ENCODE measurements at places on chromosomes 7 and 10.

DNA sequence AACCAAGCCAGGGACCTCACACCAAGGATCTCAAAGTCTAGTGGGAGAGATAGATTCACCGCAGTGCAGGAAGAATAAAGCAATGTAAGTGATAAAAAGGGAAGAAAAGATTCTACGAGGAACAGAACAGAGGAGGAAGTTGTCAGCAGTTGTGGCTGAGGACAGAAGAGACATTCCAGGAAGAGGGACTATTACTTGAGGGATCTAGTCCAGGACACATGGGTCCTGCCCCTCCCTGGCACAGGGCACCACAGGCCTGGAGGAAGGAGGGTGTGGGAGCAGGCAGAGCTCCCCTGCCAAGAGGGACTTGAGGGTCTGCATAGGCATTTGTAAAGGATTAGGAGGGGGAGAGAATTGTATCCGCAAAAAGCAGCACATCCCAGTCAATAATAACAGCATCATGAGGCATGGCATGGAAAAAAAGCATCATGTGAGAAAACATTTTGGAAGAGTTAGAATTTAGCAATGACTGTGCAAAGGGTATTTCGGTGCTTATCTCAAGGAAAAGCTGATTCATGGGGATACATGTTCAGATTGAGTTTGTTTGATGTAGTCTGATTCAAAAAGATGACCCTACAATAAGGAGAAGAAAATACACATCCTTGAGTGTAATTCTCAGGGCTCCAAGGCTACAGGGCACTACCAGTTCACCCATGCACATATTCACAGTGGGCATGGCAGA is 12.7 kb downstream of the C10orf71 start:
- no peak overlapping the region for H3K4me3 ChIP-seq
- peaks cover 2% of the 10 kb centered on the region for H3K27me3 ChIP-seq
- H3K27ac ChIP-seq = no peak overlapping the region
- H3K4me1 ChIP-seq = peaks cover 29% of the 10 kb centered on the region
- H3K36me3 ChIP-seq = no peaks in the 10 kb centered on the region

GRCh38 chr10:88168171-88169036 is 305.0 kb downstream of the PTEN start:
- no peaks in the 10 kb centered on the region for H3K27me3 ChIP-seq
- DNase-seq = no peak
- H3K27ac ChIP-seq = no peak overlapping the region
- peaks cover 41% of the 10 kb centered on the region for H3K4me1 ChIP-seq

GRCh38 chr7:39507866-39508551 is 58.2 kb upstream of the YAE1 start:
- no peak overlapping the region for H3K27ac ChIP-seq
- no peak for DNase-seq
- H3K4me3 ChIP-seq = no peak overlapping the region
- H3K36me3 ChIP-seq = no peaks in the 10 kb centered on the region

DNA sequence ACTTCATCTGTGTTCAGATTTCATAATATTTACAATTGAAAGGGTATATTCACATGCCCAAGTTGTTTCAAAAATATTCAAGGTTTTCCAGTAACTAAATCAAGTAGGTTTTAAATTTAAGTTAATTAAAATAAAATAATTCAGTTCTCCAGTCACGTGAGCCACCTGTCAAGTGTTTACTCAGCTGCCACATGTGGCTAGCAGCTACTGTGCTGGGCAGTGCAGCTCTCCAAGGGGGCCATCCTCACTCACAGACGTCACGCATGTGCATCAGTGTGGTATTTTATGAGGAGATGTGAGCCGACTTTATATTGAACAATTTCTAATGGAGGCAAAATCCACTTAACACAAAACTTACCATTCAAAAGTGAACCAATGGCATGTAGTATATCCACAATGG is 69.7 kb upstream of the CAMK2B start:
- no peak overlapping the region for H3K4me3 ChIP-seq
- H3K27ac ChIP-seq = no peak overlapping the region
- peaks cover 14% of the 10 kb centered on the region for H3K36me3 ChIP-seq
- H3K27me3 ChIP-seq = no peaks in the 10 kb centered on the region
- H3K4me1 ChIP-seq = no peaks in the 10 kb centered on the region

- no peaks in the 10 kb centered on the region for H3K4me1 ChIP-seq
- no peak overlapping the region for H3K4me3 ChIP-seq
- H3K27ac ChIP-seq = no peak overlapping the region
Measured at GRCh38 chr10:20147684-20148083, 331.5 kb downstream of the PLXDC2 start.

DNA sequence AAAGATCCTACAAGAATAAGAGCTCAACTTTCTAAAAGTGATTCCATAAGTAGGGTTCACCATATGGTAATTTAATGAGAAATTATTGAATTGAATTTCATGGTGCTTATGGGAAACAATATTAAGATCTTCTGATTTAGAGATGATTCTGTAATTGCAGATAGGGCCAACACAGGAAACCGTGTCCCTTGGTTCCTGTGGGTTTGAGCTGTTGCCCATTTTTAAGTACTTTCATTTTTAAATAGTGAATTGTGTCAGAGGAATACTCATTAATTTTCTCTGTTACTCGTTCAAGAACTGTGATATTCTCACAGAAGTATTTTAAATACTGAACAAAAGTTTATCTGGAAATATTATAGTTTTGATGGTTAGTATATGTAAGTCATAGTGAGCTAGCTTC is 129.2 kb downstream of the SRI start:
- no peaks in the 10 kb centered on the region for H3K27me3 ChIP-seq
- H3K4me1 ChIP-seq = peaks cover 21% of the 10 kb centered on the region
- no peak for DNase-seq
- H3K36me3 ChIP-seq = no peaks in the 10 kb centered on the region

GRCh38 chr10:59891936-59892335 is 14.4 kb downstream of the CCDC6 start:
- H3K4me1 ChIP-seq = peaks cover 73% of the 10 kb centered on the region
- peaks cover 30% of the 10 kb centered on the region for H3K36me3 ChIP-seq
- H3K27me3 ChIP-seq = no peaks in the 10 kb centered on the region
- no peak overlapping the region for H3K27ac ChIP-seq
- no peak overlapping the region for H3K4me3 ChIP-seq

- no peak overlapping the region for H3K27ac ChIP-seq
- no peak overlapping the region for H3K4me3 ChIP-seq
- H3K36me3 ChIP-seq = no peaks in the 10 kb centered on the region
Measured at GRCh38 chr10:43354330-43354635, 17.2 kb upstream of the FXYD4 start.

DNA sequence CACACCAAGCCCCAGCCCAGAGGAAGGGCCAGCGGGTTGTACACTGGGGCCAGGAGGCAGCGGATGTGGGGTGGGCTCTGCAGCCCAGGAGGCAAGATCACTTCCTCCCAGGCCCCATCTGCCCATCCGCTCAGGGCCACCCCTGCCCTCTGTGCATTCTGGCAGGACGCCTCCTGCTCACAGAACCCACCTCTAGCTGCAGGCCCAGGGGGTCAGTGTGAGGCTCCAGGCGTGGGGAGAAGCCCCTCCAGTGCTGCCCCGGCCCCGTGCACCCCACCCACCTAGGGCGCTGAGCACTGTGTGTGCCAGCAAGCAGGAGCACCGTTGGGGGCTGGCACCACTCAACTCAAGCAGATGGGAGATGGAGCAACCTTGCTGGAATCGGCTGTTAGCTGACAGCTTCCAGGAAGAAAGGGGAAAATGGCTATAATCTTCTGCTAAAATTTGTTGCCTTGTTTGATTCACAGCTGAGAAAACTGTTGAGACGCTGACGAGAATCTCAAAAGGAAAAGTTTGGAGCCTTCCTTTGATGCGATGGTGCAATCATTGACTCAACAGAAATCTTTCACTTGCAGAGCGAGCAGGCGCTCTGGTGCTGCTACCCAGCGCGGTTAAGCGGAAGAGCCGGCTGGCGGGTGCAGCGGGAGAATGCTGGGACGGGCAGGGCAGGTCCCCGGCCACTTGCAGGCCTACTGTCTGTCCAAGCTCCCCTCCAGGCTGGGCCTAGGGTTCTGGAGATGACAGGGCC is 276.1 kb downstream of the ELFN1 start:
- H3K27me3 ChIP-seq = no peaks in the 10 kb centered on the region
- H3K4me3 ChIP-seq = no peak overlapping the region
- H3K27ac ChIP-seq = no peak overlapping the region

GRCh38 chr7:153509768-153510167 is 542.4 kb upstream of the DPP6 start:
- no peak overlapping the region for H3K4me3 ChIP-seq
- H3K4me1 ChIP-seq = no peaks in the 10 kb centered on the region
- H3K36me3 ChIP-seq = no peaks in the 10 kb centered on the region
- no peak for DNase-seq
- no peak overlapping the region for H3K27ac ChIP-seq
- no peaks in the 10 kb centered on the region for H3K27me3 ChIP-seq

- H3K36me3 ChIP-seq = no peaks in the 10 kb centered on the region
- no peak overlapping the region for H3K27ac ChIP-seq
- DNase-seq = no peak
- H3K27me3 ChIP-seq = no peaks in the 10 kb centered on the region
- H3K4me3 ChIP-seq = no peak overlapping the region
Measured at GRCh38 chr10:52956861-52957260, 184.3 kb upstream of the MBL2 start.

DNA sequence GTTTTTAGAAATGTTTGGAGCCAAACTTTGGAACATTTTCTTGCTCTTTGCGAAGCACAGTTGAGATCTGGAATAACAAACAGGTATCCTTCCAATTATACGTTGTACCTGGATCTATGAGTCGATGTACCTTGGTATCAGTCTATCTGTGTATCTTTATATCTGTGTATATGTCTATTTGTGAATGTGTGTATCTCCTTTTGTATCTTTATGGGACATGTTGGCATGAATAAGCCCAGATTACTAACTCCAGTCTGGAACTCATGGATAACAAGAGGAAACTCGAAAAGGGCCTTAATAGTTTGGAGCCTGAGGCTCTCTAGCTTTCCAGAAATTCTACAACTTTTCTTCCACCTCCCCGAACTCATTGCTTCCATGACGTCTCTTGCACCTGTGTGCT is 490.0 kb downstream of the GATA3 start:
- peaks cover 5% of the 10 kb centered on the region for H3K27me3 ChIP-seq
- H3K27ac ChIP-seq = no peak overlapping the region
- no peak for DNase-seq
- no peaks in the 10 kb centered on the region for H3K36me3 ChIP-seq

DNA sequence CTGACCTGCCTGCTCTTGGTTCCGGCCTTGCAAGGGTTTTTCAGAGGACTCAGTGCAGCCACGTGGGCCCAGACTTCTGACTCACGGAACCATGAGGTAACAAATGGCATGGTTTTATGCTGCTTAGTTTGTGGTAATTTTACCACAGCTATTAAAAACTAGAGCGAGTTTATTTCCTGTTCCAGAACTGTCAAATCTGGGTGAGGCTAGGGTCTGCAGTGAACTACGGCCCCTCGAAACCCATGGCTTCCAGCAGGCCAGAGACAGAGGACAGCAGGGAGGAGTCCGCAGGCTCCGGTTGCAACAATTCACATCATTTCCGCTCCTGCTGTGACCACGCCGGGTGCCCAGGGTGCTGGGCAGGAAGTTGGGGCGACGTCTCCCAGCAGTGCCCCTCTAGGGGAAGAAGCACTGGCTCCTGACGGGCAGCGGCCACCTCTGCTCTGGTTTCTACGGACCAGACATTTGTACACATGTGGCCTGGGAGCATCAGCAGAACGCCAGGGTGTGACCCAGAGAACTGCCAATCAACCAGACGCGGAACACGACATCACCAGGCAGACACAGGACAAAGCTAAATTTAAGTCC is 74.8 kb downstream of the ADARB2 start:
- DNase-seq = no peak
- no peak overlapping the region for H3K27ac ChIP-seq
- H3K36me3 ChIP-seq = no peaks in the 10 kb centered on the region
- H3K27me3 ChIP-seq = peaks cover 15% of the 10 kb centered on the region
- H3K4me3 ChIP-seq = no peak overlapping the region

DNA sequence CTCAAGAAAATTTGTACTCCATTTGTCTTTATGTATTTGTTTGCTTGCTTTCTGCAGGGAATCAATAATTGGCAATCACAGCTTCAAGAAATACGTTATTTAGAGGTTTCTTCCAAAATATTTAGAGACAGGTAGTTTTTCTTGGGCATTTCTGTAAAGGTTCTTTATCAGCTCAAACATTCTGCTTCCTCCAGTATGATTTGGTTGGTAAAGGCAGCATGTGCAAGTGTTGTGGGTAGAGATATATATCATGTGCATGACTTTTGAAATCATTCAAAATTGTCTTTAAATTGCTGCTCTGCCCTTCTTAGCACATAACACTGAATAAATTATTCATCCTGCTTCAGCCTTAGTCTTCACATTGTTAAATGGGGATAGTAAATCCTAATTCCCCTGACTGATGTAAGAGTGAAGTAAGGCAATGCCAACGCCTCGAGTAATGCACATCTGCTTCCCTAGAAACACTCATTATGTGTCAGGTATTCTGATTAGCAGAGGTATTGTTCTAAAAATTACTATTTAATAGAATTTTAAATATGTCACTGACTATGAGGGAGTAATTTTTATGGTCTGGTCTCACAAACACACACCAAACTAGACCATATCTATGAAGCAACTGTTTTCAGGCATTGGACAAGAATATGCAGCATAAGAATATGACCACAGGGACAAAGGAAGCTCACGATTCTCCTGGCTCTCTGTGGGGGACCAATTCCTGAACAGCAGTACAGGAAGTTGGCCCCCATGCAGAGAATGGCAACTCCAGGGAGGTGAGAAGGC is 77.3 kb upstream of the AKR1E2 start:
- H3K27me3 ChIP-seq = peaks cover 38% of the 10 kb centered on the region
- no peak for DNase-seq
- H3K4me3 ChIP-seq = no peak overlapping the region
- no peaks in the 10 kb centered on the region for H3K36me3 ChIP-seq
- no peaks in the 10 kb centered on the region for H3K4me1 ChIP-seq

- peaks cover 37% of the 10 kb centered on the region for H3K36me3 ChIP-seq
- H3K4me3 ChIP-seq = peak overlapping the region; percentile 96
- H3K4me1 ChIP-seq = peaks cover 50% of the 10 kb centered on the region
- DNase-seq = no peak
- H3K27ac ChIP-seq = peak overlapping the region; percentile 90
Measured at GRCh38 chr7:73682745-73683055, 553 bp downstream of the DNAJC30 start.

- no peak overlapping the region for H3K4me3 ChIP-seq
- no peaks in the 10 kb centered on the region for H3K36me3 ChIP-seq
- H3K27ac ChIP-seq = no peak overlapping the region
- no peak for DNase-seq
- H3K4me1 ChIP-seq = peaks cover 19% of the 10 kb centered on the region
Measured at GRCh38 chr7:107641676-107642075, 19.0 kb upstream of the SLC26A4 start.

DNA sequence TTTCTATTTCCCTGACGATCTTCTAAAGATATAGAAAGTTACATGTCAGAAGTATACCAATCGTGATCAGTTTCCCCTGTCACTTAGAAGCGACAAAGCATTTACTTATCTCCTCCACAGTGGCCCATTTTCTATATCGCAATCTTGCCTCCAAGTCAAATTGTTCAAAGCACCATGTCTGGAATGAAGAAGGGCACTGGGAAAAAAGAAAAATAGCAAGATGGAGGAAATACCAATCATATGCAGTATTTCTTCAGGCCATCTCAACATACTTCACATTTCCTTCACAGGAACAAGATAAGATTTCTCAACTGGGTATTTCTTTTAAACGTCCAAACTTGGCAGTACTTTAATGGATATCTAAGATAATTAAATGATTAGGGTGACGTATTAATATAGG is 63.3 kb upstream of the IL6 start:
- peak overlapping the region; percentile 56 for H3K4me3 ChIP-seq
- peaks cover 15% of the 10 kb centered on the region for H3K27me3 ChIP-seq
- H3K4me1 ChIP-seq = peaks cover 58% of the 10 kb centered on the region
- H3K36me3 ChIP-seq = no peaks in the 10 kb centered on the region
- no peak for DNase-seq
- H3K27ac ChIP-seq = peak overlapping the region; percentile 78

GRCh38 chr7:151383638-151384351 is 26.0 kb downstream of the WDR86 start:
- peaks cover 10% of the 10 kb centered on the region for H3K4me1 ChIP-seq
- no peaks in the 10 kb centered on the region for H3K36me3 ChIP-seq
- H3K27ac ChIP-seq = no peak overlapping the region
- H3K27me3 ChIP-seq = peaks cover 24% of the 10 kb centered on the region
- H3K4me3 ChIP-seq = no peak overlapping the region
